ENCODE measurements at places on chromosomes 5 and 9.

DNA sequence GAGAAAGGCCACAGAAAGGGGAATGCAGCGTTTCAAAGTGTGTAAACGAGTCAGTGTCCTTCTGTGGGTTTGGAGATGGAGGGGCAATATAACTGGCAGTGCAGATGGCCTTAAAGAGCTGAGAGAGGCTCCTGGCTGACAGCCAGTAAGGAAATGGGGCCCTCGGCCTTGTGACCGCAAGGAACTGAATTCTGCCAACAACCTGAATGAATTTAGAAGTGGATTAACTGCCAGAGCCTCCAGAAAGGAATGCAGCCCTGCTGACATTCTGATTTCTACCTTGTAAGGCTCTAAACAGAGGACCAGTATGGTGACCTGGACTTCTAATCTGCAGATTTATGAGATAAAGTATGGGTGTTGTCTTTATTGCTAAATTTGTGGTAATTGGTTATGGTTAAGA lies 17.5 kb upstream of the NREP start:
- no peak for DNase-seq

- no peak for DNase-seq
Measured at GRCh38 chr5:126469536-126470316, 46.5 kb downstream of the GRAMD2B start.

- no peak for DNase-seq
Measured at GRCh38 chr5:64526734-64527439, 21.1 kb downstream of the RGS7BP start.

DNA sequence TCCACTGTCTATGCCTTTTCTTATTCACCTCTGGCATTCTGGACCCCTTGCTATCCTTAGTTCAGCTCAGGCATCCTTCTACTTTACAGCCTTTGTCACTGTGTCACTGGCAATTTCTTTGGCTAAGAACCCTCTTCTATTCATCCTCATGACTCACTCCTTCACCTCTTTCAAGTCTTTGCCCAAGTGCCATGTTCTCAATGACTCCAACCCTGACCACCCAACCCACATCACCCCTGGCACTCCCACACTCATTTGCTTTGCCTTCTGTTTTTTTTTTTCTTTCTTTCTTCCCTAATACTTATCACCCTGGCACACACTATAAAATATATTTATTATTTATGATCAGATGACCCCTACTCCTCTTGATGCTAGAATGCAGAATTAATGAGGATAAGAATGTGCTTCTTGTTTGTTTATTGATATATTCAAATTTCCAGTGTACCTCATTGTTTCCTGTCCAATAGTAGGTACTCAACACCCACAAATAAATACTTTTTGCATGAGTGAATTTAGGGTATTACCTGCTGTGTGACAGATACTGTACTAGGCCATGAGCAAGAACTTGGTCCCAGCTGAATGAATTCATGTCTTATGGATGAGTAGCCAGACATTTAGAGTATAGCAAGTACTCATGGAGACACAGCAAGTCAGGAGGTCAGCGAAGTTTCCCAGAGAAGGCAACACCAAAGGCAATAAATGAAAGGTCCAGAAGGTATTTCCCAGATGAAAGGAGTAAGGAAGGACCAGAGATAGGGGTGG lies 236.1 kb downstream of the PAPPA start:
- DNase-seq, result no peak

GRCh38 chr9:38048316-38048969 lies 20.6 kb downstream of the SHB start:
- no peak for DNase-seq

GRCh38 chr9:121483049-121483448 lies 16.6 kb downstream of the GGTA1 start:
- DNase-seq, result no peak

DNA sequence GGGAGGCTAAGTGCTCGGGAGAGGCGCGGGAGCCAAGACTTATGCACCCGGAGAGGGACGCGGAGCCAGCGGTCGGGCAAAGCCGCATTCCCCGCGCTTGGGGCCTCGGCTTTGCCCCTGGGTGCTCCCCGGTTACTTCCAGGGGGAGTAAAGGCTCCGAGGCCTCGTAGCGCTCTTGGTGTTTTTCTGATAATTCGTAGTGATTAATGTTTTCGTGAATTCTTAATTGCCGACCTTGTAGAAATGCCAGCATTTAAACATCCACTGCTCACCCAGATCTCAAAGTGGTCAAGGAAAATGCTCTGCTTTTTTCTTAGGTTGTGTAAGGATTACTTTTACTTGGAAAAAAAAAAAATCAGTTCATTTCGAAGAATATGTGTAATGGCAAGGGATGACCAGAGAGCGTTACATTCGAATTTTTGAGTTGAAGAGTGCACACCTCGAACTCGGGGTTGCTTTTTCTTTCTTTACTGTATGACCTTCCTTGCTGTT lies 654 bp upstream of the TUT7 start:
- no peak for DNase-seq

DNA sequence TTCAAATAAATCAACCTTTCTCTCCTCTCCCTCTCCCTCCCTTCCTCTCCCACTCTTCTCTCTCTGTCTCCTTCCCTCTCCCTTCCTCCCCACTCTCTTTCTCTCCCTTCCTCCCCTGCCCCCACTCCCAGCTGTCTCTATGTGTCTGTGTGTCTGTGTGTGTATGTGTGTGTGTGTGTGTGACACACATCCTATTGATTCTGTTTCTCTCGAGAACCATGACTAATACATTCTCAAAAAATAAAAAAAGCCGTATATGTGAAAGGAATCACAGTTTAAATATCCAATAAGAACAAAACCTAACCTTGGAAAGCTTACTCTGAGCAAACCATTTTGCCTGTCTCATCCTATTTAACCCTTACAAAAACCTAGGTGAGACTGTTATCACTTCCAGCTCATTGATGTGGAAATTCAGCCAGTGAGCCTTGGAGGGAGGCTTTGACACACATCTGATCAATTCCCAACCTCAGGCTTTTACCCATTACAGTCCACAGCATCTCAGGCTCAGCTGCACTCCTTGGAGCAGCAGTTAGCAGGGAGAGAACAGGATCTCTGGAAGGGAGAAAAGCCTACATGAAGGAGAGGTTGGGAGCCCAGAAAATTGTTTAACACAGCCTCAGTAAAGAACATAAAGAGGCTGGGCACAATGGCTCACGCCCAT lies 8.3 kb downstream of the HSD17B3 start:
- no peak for DNase-seq

- peak; percentile 16 for DNase-seq
Measured at GRCh38 chr5:73119451-73120157, 771 bp upstream of the TMEM171 start.

- DNase-seq, result no peak
Measured at GRCh38 chr5:139137697-139138096, 60.5 kb downstream of the SIL1 start.

GRCh38 chr5:66860199-66860975 lies 264.2 kb downstream of the MAST4 start:
- DNase-seq, result no peak

DNA sequence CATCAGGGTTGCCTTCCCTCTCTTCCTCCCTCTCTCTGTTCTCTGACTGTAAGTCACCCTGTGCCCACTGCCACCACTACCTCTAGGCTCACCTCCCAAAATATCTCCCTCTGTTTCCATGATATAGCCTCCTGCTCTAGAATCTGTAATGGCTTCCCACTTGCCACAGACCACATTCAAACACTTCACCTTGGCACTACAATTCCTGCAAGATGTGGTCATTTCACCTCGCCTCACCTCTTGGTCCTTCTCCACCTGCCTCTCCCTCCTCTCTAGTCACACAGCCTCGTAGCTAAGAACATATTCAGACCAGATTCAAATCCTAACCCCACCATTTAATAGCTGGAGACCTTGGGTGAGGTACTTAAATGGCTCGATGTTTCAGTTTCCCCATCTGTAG lies 56.9 kb downstream of the SERINC5 start:
- DNase-seq, result no peak

DNA sequence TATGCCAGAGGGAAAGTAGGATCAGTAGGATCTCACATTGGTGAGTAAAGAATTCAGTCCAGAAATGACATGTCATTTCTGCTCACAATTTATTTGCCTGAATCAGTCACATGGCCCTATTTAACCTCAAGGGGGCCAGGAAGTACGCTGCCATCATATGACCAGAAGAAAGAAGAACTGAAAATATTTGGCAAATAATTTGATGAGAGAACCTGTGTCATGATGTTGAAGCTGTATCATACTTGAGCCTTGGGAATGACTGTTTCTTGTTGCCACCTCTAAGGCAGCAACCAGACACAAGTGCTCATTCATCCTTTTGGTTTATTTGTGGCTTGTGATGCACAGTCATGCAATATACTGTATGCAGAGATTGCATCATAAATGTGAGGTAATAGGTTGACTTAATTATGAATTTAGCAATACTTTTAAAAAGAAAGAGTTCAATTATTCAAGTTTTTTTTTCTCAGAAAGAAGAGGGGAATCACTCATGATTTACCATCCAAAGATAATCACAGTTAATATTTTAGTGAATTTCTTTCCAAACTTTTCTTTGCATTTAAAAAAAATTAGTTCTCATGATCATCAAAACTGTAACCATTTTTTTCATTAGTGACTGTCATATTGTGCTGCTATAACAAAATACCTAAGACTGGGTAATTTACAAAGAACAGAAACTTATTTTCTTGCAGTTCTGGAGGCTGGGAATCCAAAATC lies 8.2 kb upstream of the ZFYVE16 start:
- DNase-seq, result no peak

GRCh38 chr5:151019331-151019730 lies 1.1 kb upstream of the GPX3 start:
- DNase-seq, result no peak

GRCh38 chr5:160271836-160272235 lies 40.5 kb downstream of the CCNJL start:
- DNase-seq, result no peak

DNA sequence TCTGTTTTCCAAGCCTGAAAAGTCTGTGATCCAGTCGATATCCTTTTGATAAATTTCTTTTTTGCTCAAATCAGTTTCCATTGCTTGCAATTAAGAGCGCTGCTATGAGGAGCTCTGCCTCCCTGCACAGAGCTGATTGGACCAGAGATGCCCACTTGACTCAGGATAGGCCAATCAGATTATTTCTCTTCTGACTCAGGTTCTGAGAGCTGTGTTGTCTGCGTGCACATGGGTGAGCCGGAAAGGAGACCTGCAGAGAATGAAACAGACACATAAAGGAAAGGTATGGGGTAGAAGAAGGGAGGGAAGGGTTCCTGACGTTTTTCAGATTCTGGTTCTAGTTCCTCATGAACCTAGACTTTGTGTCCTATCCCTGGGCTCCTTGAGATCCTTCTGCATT lies 15.8 kb upstream of the FABP6 start:
- no peak for DNase-seq

- no peak for DNase-seq
Measured at GRCh38 chr5:170327829-170328228, 30.3 kb upstream of the LCP2 start.

DNA sequence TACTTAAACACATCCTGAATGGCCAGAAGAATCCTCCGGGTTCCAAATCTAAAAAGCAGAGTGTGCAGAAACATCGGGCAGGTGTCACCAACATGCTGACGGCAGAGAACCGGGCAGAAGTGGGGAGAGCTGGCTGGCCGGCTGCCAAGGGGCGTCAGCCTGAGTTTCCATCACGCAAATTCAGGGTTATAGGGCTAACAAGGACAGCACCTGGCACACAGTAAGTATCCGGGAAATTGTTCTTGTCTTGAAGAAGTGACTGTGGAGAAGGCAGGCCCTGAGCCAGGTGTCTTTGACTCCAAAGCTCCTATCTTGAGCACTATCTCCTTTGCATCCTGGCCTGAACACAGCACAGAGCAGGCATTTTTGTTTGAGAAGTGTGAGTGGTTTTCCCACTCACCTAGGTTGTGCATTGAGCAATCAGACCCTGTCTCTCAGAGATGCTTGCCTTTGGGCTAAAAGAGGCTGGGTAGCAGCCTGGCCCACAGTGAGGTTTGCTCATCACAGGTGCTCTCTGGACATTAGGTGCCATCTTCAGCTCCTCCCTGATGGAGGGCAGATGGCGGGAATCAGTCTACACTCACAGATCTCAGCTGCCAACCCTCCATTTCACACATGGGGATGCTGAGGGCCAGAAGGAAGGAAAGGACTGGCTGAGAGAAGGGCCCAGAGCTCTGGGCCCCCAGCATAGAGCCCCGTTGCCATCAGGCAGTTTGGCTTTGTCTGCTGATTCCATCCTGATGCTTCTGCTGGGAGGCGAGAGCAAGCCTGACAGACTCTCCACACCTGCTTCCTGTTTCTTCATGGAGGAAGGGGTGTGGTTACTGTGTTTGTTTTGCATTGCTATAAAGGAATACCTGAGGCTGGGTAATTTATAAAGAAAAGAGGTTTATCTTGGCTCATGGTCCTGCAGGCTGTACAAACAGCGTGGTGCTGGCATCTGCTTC lies 52.8 kb downstream of the WHRN start:
- no peak for DNase-seq

DNA sequence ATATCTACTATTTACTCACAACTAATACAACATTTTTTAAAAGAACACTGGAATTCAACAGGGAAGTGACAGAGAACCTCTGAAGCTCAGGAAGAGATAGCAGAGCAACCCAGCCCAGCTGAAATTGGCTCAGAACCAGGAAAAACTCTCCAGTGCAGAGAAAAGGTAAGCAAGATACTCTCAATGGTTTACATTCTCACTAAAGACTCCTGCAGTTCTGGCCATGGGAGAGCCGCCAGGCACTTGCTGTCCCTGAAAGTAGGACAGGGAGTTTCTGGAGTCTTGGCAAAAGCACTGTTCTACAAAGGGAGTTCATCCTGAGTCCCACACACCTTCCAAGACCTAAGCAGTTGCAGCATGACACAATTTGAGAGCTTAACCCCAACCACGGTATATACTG lies 330.8 kb downstream of the TRIM36 start:
- no peak for DNase-seq

DNA sequence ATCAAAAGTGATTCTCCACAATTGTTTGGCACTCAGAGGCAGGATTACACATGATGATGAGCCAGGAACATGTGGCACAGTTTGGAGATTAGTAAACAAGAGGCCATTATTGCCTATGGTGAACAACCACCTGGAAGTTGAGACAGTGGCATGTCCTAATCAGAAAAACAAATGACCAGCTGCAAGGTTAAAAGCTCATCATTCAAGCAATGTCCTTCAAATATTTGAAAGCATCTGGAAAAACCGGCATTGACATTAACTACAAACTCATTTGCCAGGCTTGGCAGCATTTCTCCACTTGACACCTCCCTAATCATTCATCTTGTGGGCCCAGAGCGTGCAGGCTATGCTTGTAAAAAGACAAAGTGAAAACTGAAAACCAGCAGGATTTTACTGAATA lies 80.6 kb upstream of the MEGF10 start:
- no peak for DNase-seq
